ENCODE measurements at places on chromosomes 11 and 22.

DNA sequence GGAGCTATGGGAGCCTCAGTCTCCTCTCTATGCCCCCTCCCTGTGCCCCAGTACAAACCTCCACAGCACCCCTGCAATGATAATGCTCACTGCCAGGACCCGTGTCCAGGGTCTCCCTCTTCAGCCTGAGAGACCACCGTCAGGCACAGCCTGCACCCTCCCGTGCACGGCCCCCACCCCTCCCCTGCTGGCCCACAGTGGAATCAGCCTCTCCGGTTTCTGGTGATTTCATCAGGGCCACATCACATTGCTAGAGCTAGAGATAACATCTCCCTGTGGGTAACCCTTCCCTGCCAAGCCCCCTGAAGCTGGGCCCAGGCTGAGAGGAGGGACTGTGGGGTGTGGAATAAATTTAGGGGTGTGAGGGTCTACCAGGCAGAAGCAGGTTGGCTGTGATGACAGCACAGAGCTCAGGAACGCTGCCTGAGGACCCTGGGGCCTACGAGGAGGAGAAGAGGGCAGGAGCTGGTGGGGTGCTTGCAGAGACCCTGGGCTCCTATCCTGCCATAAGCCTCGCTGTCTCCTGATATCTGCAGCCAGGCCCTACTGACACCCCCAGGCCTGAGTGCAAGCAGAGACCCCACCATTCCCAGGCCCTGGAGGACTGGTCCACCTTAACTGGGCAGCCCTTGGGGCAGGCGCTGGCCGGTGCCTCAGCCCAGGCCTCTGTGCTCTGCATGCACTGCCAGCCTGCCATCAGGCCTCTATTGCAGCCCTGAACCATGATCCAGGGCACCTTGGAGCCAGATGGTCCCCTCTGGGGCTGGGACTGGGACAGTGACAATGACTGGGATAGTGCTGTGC, at the start of gene KLHDC7B:
Gene KLHDC7B (plus strand): TSS at position 378 of the 804 bp plus-strand sequence. CDS start 345 bp downstream, at position 723.
- no peak for DNase-seq

GRCh38 chr22:20112623-20113511, 3.0 kb upstream of the RANBP1 start:
- no peak for DNase-seq

DNA sequence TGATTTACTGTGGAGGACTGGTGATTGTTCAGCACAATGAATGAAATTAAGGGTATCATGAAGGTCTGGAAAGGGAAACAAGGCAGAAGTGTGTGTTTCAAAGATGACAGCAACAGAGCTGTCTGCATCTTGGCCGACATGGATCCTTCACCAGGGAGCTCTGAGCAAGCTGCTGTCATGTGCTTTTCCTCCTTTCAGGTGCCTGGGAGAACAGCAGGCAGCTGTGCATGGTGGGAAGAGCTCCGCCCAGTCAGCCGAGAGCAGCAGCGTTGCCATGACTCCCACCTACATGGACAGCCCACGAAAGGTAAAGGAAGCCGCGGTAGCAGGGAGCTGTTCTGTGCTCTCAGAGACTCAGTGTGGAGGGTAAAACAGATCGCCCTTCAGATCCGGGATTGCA, 87.1 kb upstream of the YWHAH start:
- no peak for DNase-seq

DNA sequence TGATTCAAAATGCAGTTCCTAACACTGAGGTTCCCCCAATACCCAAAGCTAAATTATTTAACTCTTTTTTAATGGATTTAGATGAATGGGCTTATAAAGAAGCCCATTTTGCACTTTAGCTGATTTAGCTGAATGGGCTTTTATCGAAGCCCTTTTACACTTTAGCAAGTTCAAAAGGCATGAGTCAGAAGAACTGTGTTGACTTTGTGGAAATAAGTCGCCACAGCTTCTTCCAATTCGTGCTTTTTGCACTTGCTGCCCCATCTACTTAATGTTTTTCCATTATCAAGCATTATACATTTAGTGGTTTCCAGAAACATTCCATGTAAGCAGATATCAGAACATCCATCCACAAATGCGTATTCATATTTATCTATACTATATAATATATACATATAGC, 20.5 kb upstream of the GRIA4 start:
- no peak for DNase-seq

DNA sequence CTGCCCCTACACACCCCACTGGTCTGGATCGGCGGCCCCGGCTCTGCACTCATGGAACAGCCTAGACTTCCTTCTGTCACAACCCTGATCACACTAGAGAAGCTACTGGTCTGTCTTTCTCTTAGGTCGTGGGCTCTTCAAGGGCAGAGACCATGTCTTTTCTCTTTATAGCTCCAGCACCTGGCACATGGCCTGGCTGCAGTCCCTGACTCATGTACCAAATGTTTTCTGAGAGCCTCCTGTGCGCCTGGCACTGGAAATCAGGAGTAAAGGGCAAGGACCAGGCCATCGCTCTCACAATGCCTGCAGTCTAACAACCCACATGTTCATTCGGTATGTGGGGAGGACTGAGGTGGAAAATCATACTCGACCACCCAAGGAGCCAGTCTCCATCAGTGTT, 7.5 kb downstream of the ASCC2 start:
- DNase-seq, result no peak

DNA sequence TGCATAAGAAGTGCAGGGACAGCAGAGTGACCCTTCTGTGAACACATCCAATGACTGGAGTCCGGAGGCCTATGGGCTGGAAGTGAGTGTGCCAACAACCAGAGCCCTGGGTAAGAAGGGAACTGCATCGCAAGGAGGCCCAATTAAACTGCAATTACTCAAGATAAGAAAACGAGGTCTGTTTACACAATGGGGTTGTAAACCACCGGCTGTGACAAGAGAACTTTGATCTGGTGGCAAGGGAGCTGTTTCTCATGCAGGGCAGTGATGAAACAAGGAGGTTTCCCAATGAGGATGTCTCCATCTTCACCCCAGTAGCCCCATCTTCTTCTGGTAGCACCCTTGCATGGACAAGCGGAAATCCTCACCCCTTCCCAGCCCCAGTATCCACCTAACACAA, 21.5 kb downstream of the ETS1 start:
- no peak for DNase-seq

GRCh38 chr11:133029107-133029506, 503.2 kb downstream of the OPCML start:
- DNase-seq, result no peak

DNA sequence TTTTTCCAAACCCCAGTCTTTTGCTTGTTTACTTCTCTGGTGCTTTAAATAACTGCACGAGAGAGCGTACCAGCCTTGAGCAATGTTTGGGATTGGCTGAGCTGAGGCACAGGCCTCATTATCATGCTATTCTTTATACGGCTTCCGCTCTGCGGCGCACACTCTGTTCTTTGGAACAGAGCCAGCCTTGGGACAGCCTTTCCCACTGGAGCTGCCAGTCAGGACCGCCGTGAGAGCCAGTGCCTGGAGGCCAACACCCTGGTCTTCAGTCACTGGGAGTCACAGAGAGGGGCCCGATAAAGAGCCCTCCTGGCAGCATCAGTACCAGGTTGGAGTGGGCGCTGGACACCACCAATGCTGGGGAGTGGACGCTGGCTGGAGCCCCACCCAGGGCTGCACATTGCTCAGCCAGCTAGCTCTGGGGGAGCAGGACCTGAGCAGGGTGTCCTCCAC, 125.6 kb downstream of the BCR start:
- no peak for DNase-seq

DNA sequence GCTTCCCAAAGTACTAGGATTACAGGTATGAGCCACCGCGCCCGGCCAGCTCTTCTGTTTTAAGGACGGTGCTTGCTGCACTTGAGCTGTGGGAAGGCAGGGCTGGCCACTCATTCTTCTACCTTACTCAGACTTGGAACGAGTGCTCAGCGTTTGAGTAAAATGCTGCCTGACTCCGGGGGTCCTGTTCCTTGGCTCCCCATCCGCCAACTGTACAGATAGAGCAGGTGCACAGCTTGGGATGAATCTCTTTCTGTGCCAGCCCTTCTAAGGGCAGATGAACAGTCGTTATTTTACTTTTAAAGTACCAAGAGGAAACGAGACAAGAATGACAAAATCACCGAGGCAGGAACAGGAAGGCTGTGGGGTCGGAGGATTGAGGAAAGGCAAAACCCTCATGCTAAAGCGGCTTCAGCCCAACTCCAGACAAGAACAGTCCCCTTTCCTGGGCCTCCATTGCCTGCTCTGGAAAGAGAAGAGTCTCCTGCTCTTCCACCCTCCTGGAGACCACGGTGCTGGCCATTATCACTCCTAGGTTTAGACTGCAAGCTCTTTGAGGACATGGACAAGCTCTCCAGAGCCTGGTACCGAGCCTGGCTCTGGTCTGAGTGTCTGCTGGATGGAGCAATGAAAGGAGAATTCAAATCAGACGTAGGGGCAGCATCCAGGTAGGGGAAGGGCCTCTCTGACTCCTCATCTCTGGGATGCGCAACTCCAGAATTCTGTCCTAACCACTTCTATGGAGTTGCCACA, 1.1 kb upstream of the SUN2 start:
- no peak for DNase-seq

DNA sequence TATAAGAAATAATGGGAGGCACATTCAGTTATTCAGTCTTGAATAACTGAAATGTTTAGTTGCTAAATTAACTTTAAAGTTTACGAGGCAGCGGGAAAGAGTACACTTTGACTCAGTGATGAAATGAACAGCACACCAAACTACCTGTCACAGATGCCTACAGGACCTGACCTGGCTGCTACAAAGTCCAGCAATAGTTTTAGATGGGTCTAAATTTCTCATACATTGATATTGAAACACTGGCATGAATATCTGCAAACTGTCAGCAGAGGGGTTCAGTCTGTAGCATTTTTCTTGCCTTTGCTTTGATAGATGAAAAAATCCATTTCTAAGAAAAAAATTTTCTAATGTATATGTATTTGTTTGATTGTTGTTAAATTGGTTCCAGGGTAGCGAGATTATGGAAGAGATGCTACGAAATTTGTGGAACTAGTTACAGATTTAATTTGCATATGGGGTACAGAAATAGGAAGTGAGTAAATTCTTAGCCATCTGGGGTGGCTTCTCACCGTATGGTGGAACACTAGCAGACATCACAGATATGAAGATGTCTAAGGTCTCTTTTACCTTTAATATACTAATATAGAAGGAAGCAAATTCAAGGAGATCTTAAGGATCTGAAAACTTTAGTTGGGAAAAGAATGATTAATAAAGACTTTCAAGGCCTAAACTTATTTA, 20.8 kb upstream of the GAB2 start:
- DNase-seq, result no peak

DNA sequence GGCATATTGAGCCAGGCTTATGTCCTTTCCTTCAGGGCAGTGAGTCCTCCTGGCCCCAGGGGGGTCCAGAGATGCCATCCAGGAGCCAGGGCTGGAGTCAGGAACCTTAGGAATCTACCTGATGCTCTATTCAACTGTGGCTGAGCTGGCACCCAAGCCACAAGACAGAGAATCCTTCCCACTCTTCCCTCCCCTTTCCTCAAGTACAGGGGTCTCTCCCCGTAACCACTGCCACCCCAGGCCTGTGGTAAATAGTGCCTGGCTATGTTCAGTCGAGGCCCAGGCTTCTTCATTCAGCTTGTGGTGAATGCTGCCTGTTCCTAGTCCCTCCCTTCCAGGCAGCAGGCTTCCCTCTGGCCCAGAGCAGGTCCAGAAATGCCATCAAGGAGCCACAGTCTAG, 45.5 kb upstream of the THY1 start:
- DNase-seq, result no peak

DNA sequence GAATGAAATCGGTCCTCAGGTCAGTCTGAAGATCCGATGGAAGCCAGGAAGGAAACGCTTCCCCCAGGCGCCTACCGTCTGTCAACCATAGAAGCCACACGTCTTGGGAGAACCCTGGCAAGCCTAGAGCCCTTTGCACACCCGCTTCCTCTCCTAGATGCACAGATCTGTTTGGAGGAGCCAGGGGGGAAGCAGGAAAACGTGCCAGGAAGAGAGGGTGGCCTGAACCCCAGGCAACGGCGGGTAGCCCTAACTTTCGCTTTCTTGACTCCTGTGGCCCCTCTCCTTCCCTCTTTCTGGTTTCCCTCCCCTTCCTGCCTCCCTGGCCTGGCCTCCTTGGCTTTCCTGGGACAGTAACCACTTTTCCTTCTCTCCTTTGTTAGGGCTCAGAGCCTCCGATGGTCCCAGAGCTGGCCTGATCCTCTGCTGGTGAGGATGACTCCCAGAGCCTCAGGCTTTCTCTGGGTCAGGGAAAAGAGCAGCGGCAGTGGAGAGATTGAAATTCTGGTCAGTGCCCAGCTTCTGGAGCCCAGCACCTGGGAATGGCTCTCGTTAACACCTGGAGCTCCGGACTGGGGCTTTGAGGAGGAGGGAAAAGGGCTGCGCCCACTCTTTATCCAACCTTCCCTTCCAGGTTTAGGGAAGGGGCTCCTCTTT, 2.1 kb downstream of the FXYD6 start:
- DNase-seq, result no peak

GRCh38 chr22:41801147-41801819, 804 bp downstream of the CCDC134 start:
- no peak for DNase-seq

DNA sequence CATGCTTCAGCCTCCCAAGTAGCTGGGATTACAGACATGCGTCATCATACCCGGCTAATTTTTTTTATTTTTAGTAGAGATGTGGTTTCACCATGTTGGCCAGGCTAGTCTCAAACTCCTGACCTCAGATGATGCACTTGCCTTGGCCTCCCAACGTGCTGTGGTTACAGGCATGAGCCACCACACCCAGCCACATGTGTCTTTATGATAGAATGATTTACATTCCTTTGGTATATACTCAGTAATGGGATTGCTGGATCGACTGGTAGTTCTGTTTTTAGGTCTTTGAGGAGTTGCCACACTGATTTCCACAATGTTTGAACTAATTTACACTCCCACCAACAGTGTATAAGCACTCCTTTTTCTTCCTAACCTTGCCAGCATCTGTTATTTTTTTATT, 276.2 kb downstream of the METTL15 start:
- DNase-seq, result no peak

- no peak for DNase-seq
Measured at GRCh38 chr11:116729501-116730240, 43.1 kb downstream of the BUD13 start.

DNA sequence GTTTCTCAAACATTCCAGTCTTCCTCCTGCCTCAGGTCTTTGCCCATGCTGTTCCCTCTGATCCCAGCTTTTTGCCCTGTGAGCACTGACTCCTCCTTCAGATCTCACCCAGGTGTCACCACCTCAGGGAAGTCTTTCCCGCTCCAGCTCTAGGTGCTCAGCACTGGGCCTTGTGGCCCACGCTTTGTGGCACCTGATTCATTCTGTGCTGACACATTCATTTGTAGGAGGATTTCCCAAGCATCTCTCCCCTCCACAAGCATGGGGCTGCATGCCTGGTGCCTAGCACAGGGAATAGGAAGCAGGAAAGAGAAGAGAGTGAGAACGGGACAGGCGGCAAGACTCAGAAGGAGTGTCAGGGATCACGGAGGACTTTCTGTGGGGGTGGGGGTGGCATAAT, 17.6 kb downstream of the MPPED1 start:
- DNase-seq, result no peak

GRCh38 chr22:35380537-35381423, at the start of gene HMOX1:
Gene HMOX1 (plus strand): TSS chr22:35381096. CDS start chr22:35381174, 78 bp downstream.
- peak; percentile 21 for DNase-seq

DNA sequence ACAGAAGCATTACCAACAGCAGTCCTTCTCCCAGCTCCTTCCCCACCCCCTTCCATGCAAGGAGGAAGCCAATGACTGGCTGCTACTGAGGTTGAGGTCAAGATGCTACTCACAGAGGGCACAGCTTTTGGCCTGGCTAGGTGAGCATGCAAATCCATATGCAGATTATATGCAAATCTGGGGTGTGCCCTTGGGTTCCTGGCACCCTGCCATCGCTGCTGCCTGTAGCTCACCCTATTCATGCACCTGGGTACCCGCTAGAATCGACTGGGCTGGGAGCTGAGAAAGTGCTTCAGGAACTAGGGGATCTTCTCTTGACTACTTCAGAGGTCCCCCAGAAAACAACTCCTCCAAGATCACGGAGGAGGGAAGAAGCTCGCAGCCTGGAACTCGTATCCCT, 4.0 kb downstream of the DSCAML1 start:
- DNase-seq, result no peak

All from stimulated activated CD4-positive, alpha-beta T cell treated with anti-CD3 and anti-CD28 coated beads, TNF-alpha, amount 100 ng/mL, for 48 hours (primary cell).